ENCODE measurements at places on chromosomes 13 and 19.

- no peak for DNase-seq
Measured at GRCh38 chr13:43153436-43154090, 130.2 kb downstream of the DNAJC15 start.

GRCh38 chr13:27964741-27965323 lies 4.3 kb downstream of the CDX2 start:
- DNase-seq = no peak

GRCh38 chr13:45331123-45331619 lies 9.8 kb downstream of the TPT1 start:
- DNase-seq = no peak

DNA sequence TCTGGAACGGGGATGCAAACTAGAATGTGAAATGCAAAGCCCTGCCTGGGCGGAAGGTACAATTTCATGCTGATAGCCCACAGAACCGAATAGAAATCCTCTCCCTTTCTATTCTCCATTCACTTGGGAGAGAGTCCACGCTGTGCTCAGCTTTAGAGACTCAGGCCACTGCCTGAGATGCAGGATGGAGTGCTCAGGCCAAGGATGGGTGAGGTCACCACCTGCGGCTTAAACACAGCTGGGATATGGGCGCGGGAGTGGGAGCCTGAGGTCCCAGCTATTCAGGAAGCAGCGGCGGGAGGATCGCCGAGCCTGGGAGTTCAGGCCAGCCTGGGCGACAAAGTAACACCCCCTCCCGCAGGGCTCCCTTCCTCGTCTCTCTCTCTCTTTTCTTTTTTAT lies 446 bp upstream of the ZNF83 start:
- DNase-seq = no peak

GRCh38 chr13:65275838-65276630 lies 1954.1 kb downstream of the PCDH9 start:
- no peak for DNase-seq

DNA sequence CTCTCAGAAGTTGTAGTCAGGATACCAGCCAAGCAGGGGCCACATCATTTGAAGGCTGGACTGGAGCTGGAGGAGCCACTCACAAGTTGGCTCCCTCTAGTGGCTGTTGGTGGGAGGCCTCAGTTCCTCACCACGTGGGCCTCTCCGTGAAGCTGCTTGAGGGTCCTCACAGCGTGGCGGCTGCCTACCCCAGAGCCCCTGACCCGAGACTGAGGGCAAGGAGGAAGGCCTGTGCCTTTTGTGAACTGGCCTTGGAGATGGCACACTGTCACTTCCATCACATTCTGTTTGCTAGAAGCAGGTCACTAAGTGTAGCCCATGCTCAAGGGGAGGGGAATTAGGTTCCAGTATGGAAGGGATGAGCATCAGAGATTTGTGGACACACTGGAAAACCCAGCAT lies 14.6 kb downstream of the GNA11 start:
- DNase-seq = no peak

DNA sequence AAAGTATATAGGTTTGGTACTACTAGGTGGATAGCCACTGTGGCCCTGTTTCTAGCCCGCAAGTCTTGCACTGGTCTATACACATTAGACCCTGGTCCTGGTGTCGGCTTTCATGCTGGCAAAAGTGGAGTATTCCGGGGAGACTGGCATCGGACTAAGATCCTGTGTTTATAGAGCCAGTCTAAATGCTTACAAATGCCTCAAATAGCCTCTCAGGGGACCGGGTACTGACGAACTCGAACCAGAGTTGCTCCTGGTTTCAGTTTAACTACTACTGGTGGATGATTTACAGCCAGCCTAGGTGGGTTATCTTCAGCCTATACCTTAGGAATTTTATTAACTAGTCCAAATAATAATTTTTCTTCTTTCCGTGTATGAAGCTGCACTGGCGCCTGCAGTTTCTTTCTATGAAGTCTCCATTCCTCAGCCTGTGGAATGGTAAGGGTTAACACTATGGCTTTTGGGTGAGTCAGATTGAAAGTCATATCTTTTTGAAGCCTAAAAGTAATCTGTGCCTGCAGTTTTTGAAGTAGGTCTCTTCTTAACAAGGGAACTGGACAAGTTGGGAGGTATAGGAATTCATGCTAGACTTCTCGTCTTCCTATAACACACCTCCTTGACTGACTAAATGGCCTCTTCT lies 51.3 kb downstream of the OR10H4 start:
- no peak for DNase-seq

- DNase-seq = no peak
Measured at GRCh38 chr13:37482331-37482730, 116.2 kb downstream of the POSTN start.

- DNase-seq = no peak
Measured at GRCh38 chr13:92313382-92313781, 913.2 kb upstream of the GPC6 start.

DNA sequence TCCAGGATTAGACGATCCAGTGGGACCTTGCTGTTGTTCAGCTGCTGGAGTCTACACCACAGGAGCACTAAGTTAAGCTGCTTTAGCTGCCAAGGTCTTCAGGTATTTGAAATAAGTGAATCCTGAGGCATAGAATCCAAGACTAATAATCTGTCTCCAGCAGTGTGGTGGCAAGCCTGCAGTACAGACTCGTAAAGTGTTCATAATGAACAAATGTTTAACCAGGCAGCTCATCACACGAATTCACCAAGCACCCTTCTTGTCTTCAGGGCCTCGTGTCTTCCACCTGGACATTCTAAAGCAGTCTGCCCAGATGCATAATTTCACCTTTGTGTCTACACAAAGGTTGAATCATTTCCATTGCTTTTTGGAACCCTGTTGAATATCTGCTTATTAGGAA lies 5.3 kb downstream of the ATP11A start:
- DNase-seq = no peak

- DNase-seq = no peak
Measured at GRCh38 chr19:16295057-16295456, 29.6 kb upstream of the KLF2 start.

GRCh38 chr13:47216176-47216822 lies 319.4 kb upstream of the HTR2A start:
- no peak for DNase-seq

DNA sequence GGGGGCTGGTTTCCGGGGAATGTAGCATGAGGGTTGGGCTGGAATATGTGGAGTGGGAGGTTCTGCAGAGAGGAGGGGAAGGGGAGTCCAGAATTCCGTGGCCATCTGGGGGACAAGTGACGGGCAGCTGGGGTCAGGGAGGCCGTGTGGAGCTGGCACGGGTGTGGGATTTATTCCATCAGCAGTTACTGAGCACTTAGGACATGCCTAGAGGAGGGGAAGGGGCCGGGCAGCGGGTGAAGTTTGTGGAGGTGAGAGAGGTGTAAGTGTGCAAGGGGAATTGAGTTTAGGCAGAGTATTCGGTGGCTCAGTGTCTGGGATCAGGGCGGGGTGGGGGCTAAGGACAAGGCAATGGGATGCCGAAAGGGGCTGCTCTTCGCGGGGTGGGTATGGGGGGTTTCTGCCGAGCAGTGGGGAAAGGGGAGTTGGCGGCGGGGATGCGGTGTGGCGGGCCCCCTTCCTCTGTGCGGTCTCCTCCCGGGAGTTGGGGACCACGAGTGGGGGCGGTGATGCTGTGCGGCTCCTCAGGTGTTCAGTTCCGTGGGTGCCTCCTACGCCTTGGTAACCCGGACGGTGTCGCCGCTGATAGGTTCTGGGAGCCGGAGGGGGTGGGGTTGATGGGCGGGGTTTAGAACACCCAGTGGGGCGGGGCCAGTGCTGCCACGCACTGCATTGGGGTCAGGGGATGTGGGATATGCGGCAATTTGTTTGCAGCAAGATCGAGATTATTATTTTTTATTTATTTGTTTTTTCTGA lies 5.4 kb downstream of the CCDC61 start:
- peak; percentile 84 for DNase-seq

DNA sequence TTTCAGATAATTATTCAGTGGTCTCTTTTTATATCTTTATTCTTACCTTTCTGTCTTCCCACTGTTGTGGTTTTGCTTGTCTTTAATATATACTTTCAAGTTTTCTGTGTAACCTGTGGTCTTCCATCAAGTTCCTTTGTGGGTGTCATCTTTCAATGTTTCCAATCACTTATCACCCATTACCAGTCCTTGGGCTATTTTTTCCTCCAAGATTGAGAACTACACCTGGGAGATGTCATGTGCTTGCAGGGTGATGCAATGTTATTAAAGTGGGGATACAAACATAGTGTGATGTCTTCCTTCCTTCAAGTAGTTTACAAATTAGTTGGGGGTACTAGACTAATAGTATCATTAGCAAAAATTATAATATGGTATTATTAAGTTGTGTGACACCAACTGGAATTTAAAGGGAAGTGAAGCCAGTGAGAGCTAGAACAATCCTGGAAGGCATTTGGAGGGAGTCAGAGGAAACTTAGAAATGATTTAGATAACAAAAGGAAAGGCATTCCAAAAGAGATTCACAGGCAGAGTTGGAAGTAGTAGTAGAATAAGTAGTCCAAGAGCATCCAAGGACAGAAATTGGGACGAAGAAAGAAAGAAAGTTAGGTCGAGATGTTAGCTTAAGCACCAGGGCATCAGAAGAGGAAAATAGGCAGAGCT lies 3.4 kb downstream of the FNDC3A start:
- DNase-seq = no peak

DNA sequence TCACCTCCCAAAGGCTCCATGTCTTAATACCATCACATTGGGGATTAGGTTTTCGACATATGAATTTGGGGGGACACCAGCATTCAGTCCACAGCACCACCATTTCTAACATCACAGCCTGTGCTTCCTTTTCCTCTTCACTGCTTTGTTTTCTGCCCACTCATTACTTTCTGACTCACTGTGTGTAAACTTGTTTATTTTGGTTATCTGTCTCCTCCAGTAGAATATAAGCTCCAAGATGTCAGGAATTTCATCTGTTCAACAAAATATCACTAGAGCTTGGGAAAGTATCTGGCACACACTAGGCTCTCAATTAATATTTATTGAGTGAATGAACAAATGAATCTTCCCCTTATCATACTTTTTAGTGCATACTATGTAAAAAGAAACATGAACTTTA lies 152.0 kb downstream of the NUFIP1 start:
- DNase-seq = no peak

GRCh38 chr19:5690955-5691821 lies 1.1 kb downstream of the RPL36 start:
- DNase-seq = peak; percentile 40

DNA sequence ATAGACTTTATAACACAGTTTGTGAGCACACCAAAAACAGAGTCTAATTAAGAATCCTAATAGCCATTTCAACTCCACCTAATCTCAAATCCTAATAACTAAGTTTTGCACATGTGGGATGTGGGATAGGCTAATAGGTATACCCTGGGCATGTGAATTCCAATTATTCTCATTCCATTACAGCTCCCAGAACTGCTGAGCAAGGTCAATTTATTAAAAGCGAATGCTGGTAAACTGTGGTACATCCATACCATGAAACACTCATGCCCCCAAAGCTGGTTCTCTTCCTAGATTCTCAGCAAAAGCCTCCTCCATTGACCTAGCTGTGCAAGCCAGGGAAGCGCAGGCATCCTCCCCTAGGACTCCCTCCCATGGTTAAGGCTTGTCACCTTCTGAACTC lies 113.8 kb downstream of the USP12 start:
- DNase-seq = no peak

DNA sequence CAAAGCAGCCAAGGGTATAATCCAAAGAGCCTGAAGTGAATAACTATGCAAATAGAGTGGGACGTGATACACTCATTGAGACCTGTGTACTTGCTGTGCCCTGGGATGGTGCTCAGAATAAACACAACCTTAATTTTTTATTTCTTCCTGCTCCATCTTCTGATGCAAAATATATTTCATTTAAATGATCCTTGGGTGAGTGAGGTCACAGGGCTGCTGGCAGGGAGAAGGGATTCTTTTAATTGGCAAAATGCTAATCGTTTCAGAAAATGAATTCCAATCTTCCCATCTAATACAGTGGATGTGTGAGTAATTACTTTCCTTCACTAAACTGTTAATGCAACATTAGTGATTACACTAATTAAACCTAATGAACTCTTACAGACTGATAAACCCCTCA lies 63.5 kb downstream of the SIAH3 start:
- no peak for DNase-seq

DNA sequence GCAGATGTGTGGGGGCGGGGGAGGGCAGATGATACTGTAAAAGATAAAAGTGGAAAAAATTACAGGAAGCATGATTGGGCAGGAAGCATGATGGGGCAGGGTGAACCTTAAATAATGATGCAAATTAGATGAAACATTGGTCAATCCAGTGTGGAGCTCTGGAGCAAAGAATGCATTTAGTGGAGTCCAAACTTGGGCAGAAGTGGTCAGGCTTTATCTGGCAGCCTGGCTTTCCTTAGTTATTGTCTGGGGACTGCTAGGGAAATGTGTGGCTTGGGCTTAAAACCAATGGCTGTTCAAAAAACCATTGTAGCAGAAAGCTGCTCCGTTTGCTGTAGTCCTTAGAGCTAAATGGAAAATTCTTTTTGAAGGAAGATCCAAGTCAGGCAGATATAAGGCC lies 1077.3 kb upstream of the MIR17HG start:
- DNase-seq = no peak

DNA sequence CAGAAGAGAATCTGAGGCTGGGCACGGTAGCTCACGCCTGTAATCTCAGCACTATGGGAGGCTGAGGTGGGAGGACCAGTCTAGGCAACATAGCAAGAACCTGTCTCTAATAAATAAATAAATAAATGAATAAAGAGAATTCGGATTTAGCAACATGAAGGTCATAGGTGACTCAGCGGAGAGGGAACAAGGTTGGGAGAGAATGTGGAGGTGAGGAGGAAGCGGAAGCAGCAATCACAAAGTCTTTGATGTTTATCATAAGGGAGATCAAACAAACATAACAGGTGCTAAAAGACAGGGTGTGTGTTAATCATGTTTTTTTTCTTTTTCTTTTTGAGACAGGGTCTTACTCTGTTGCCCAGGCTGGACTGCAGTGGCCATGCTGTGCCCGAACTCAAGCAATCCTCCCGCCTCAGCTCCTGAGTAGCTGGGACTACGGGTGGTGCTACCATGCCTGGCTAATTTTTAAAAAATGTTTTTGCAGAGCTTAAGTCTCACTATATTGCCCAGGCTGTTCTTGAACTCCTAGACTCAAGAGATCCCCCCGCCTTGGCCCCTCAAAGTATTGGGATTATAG lies 16.3 kb downstream of the PBX4 start:
- DNase-seq = no peak
